Right atrium auricular region (tissue), 2 donors: ENCODE measurements at places on chromosomes 12 and 14.
A peak's percentile ranks its signal among the peaks of the same experiment; 100 is the strongest.

DNA sequence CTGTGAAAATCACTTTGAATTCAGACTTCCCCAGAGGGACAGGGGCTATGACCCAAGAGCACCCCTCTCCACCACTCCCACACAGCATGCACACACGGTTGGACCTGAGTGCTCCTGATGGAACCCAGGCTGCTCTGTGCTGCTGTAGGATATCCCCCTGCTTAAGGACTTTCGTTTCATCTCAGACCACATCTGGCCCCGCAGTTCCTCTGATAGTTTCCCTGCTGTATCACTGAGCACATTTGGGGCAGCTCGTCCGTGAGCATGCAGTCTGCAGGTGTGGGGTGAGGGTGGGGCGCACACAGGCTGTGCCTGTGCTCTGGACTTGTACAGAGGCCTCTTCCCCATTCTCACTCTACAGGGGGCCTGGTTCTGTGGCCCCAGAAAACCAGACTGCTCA, 345.2 kb upstream of the FKBP4 start:
- no peak for DNase-seq

- no peak for DNase-seq
These were observed 69.9 kb upstream of the FOXN3 start for GRCh38 chr14:89486961-89487360.

- DNase-seq: no peak
These were observed 409.6 kb downstream of the MED13L start for GRCh38 chr12:115867854-115868253.

- DNase-seq: peak; percentile 87
These were observed 8.6 kb downstream of the SLC25A29 start for GRCh38 chr14:100297320-100298300.

DNA sequence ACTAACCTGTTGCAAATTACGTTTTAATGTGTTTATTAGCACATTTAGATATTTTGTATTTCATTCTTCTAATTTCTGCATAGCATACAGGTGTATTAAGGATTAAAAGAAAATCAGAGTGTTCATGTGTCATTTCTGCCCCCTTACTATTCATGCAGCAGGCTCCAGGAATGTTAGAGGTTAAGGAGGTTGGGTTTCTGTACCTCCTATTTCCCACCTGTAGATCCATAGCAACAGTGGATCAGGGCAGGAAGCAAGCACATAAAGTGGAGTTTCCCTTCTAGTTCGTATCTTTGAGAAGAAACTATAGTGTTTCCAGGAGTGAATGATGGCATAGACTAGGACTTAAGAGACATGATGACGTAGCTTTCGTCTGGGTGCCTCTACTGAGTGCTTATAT, 18.9 kb downstream of the JKAMP start:
- no peak for DNase-seq

DNA sequence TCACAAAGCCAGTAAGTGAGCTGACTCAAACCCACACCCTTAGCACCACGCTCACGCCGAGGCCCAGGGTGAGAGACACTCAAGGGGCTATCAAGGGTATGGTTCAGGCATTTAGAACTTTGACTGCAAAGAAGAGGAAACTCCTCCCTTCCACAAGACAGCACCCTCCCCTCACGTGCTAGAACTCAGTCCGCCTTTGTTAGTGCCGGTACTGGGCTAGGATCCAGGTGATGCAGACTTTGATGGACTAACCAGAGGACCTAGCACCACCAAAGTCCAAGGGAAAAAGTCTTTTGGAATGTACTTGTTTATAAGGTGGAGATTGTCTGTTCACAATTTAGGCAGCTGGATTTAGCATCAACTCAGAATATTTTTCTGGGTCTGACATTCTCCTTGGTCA, 33.7 kb downstream of the VWF start:
- DNase-seq: no peak

DNA sequence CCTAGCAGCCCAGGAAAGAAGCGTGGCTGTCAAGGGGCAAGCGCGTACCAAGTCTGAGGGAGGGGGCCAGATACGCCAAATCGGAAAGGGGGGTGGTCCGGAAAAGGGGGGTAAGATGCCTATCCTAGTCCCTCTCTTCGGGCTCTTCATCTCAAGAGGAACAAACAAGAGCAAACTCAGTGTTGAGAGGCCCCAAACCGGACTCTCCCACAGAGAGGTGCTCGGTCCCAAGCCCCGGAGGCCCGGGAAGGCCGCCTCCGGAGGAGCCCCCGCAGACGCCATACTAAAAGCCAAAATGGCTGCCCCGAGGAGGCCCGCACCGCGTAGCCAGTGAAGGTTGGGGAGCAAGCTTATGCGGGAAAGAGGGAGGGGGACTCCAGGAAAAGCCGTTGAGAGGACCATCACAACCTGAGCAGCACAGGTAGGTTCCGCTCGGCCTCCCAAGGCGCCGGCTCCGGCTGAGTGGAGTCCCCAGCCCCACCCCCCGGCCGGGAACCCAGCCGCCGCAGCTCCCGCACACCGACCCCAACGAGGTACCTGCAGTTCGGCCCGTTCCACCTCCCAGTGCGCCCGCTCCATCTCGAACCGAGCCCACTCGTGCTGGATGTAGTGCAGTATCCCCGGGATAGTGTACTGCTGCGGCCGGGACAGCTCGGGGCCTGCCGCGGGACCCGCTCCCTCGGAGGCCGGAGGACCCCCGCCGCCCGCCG, at the start of gene AP4S1:
AP4S1 (plus strand) TSS at position 283 of the 710 bp plus-strand sequence. CDS start 40,548 bp downstream, outside the sequence.
- peak; percentile 59 for DNase-seq

DNA sequence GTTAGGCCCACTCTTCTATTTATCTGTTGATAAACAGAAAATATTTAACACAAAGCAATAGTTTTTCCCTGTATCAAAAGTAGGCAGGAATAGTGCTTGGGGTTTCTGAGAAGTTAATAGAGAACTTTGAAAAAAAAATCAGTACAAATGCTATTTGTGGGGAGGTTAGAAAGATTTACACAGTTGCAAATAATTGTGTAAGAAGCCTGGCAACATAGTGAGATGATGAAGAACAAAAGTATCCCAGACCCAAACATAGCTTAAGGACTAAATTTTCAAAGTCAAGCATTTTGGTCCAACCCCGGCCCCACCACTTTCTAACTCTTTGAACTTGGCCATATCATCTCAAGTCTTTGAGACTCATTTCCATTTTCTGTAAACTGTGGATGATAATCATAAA, 687.5 kb upstream of the TMEM132C start:
- DNase-seq: no peak

DNA sequence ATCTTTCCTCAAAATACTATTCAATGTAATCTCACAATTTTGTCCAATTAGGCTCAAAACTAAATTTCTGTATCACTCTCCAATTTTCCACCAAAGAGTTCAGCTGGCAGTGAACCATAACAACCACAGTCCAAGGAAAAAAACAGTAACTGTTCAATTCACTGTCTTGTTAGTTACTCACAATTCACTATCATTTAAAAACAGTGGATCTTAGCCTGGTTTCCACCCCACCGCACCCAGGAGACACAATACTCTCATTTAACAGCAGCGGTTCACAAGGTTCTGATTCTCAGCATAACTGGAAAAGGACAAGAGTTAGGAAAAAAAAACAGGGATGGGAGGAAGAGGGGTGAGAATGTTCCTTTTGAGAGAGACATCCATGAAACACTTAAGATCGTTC, 40.5 kb downstream of the MED13L start:
- no peak for DNase-seq

DNA sequence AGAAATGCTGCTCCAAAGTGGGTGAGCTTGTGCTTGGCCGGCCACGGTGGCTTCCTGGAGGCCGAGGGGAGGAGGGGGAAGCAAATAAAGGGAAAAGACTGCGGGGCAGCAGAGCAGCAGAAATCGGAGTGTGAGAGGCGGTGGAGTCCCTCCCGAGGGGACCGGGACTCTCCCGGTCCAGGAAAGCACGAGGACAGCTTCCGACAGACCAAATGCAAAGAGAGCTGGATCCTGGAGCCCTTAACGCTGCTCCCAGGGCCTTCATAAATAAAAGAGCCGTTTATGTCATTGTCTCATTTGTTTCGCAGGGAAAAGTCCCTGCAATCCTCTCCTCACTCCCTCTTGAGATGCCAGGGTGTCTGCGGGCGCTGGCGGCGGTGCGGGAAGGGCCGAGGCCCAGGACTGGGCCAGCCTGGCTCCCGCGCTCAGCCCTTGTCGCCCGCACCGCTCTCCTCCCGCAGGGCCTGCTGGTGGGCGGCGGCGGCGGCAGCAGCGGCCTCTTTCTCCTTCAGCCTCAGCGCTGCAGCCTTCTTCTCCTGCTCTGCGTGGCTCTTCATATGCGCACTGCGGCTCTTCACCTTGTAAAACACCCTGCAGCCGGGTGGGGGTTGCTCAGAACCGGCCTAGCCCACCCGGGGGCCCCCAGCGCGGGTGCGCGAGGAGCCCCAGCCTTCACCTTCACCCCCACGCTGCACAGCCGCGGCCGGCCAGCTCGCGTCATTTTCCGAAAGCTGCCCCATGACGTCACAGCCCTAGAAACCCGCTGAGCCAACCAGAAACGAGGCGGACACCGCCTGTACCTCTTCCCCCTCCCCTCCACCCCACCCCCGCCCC, 4.5 kb upstream of the PNMA1 start:
- DNase-seq: no peak

GRCh38 chr12:4356041-4356327, 23.5 kb downstream of the FGF23 start:
- no peak for DNase-seq

DNA sequence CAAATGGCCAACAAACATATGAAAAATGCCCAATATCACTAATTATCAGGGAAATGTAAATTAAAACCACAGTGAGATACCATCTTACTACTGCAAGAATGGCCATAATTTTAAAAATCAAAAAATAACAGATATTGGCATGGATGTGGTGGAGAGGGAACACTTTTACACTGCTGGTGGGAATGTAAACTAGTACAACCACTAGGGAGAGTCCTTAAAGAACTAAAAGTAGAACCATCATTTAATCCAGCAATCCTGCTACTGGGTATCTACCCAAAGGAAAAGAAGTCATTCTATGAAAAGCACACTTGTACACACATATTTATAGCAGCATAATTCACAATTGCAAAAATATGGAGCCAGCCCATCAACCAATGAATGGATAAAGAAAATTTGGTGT, 459.7 kb downstream of the GXYLT1 start:
- no peak for DNase-seq

DNA sequence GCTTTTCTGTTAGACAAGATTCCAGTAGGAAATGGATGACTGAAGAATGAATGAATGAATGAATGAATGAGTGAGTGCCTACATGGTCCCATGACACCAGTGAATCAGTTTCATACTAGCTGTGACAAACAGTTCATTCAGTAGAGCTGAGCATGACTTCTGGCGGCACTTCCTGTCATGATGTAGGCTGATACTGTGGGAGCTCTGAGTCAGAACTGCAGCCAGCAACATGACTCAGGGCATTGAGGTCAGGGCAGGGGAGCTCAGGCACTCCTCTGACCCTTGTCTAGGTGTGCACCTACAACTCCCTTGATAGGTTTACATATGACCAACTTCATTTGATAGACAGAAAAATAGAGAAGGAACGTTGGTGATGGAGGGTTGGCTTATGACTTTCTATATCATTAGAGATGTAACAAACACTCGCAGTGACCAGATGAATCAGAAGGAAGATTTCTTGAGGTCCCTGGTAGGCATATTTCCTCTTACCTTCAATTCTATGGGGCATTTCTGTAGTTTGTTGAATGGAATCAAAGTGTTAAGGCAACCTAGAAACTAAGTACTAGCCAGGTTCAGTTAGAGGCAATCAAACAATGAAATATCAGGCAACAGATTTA, 139.3 kb upstream of the ARHGAP5 start:
- DNase-seq: peak; percentile 69

DNA sequence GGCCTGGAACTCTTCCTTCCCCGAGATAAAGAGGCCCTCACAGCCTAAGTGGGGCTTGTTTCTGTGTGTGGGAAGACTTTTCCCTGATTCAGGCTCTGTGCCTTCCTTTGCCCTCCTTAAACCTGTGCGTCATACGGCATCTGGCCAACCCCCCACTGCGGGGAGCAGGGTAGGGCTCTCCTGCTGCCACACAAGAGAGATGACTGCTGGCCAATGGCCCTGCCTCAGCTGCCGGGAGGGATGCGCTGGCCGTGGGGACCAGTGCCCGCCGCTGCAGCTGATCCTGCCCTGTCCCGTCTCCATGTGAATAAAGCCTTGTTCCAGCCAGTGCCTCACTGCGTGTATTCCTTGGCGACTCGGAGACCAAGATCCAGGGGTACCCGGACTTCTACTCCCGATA, 42.5 kb upstream of the BEGAIN start:
- no peak for DNase-seq

- DNase-seq: no peak
These were observed 47.5 kb downstream of the PPFIBP1 start for GRCh38 chr12:27571463-27571862.

- DNase-seq: no peak
These were observed 91.1 kb upstream of the DYNC1H1 start for GRCh38 chr14:101873076-101873825.

GRCh38 chr14:24673059-24673458, 39.1 kb upstream of the GZMB start:
- no peak for DNase-seq

DNA sequence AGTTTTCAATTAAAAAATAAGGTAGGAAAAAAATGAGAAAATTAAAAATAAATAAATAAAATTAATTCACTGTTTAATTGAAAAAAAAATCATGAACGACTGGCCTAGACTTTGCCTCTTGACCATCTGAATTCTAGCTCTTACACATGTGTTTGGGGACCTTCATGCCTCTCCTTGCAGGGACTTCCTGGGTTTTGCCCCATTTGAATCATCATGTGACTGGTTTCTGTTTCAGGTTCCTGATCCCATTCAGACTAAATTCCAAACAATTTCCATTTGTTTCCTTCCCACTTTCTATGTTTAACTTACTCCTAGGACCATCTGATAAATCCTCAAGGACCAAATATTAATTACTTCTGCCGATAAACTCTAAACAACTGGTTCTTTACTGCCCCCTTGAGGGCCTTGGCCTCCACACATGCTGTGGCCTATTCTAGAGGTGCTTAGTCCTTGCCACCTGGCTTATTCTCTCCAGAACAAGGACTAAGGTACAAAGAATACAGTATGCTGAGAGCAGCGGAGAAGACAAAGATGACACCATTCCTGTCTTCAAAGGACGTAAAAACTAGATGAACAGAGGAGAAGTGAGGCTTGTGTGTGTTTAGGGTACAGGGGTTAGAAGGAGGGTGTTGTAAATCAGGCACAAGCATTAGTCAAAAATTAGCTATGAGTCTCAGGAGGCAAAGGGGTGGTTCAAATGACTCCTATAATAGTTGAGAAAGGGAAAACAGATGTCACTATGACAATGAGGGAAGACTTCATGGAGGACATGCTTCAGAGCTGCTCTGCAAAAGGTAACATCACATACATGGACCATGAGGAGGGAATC, 125.8 kb upstream of the AVPR1A start:
- DNase-seq: no peak

GRCh38 chr12:111741235-111741812, 25.4 kb upstream of the ALDH2 start:
- DNase-seq: no peak
